RPMI7951 (cell line): ENCODE measurements at places on chromosomes 11 and 22. TPM values are rescaled to one million over a fixed set of nuclear protein-coding genes. Genes with fewer than 3 reads are reported as not detected.

Gene CRYBB2
- not detected in 2 replicates for total RNA-seq

Gene CRYBA4
- not detected in 2 replicates for total RNA-seq

Gene BRD1
- 7.2 and 8.2 TPM in 2 replicates for total RNA-seq

Gene OSBP
- 20.4 and 20.8 TPM in 2 replicates for total RNA-seq

Gene TMPRSS6
- total RNA-seq, result not detected in 2 replicates

Gene RAB3IL1
- 0.84 and 1.7 TPM in 2 replicates for total RNA-seq

Gene MYBPC3
- not detected in 2 replicates for total RNA-seq

Gene TMEM86A
- total RNA-seq, result 0.12 and 0.49 TPM in 2 replicates

Gene SESN3
- 2.8 and 3.4 TPM in 2 replicates for total RNA-seq
